Activated CD4-positive, alpha-beta T cell treated with anti-CD3 and anti-CD28 coated beads for 36 hours (primary cell): ENCODE measurements at places on chromosomes 13 and 19. TPM values are rescaled to one million over a fixed set of nuclear protein-coding genes. Genes with fewer than 3 reads are reported as not detected.
A peak's percentile ranks its signal among the peaks of the same experiment; 100 is the strongest.

Gene SBK3
- not detected for total RNA-seq

DNA sequence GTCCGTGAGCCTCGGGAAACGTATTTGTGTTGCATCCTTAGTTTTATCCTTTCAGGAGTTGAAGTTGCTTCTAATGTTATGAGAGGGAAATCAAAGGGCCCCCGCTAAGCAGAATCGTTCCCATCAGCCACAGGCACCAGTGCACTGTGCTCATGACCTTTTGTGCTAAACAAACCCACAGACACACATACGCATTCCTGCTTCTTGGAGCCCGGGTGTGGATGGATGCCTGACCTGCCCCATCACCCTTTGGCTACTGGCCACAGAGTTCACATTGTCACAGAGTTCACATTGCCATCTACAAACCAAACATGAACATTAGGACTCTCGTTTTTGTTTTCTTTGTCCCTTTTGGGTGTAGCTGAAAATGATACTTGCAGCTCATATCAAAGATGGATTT lies 47.2 kb downstream of the CHST8 start:
- no peaks in the 10 kb centered on the region for H3K36me3 ChIP-seq
- H3K4me1 ChIP-seq = no peaks in the 10 kb centered on the region
- no peak for DNase-seq
- H3K27me3 ChIP-seq = peaks cover 5% of the 10 kb centered on the region

DNA sequence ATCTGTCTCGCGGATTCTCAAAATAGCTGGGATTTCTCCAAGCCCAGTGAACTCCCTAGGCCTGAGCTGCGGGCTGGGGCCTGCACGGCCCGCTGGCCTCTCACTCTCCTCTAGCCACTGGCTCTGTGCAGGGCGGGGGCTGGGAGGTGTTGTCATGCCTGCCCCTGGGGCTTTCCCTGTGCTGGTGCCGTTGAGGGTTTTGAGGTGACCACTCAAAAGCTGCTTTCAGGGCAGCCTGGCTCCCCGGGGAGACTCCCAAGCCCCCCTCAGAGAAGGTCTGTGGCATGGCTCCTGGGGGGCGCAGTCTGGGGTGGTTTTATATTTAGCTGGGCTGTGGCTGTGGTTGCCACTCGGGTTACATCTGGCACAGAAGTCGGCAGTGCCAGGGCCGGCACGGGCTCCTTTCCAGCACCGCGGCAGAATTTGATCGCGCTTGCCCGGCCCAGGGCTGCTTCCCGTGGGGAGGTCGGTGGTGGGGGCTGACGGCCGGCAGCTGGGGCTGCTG lies 10.0 kb downstream of the NDUFB7 start:
- peaks cover 5% of the 10 kb centered on the region for H3K36me3 ChIP-seq
- no peaks in the 10 kb centered on the region for H3K27me3 ChIP-seq
- H3K27ac ChIP-seq = no peak overlapping the region
- H3K4me1 ChIP-seq = peaks cover 16% of the 10 kb centered on the region
- no peak overlapping the region for H3K4me3 ChIP-seq

DNA sequence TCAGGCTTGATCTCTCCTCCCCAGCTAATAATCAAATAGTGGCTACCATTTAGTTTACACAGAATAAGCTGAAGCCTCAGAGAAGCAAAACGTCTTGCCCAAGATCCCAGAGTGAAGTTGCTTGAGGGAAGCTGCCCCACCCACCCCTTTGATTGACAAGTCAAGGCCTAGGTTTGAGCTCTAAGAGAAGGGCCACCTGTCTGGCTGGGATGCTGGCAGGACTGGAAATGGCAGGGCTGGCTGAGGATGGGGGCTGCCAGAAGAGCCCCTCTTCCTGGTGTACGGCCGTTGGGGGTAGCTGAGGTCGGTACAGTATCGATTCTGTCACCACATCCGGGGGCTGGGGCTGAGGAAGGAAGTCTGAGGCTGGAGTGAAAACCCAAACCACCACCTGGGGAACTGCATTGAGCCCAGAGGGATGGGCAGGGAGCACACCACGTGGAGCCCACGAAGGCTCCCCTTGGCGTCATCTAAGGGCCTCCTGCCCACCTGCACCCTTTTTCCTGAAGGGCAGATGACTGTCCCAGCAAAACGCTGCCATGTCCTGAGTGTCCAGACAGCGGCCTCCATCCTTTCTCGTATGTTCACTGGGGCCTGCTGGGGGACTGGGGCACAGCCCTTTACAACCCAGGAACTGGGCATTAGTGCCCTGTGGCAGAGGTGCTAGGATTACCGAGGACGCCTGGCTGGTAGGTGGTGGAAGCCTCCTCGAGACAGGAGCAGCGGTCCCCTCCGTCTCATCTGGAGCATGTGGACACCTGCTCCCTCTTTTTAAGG lies 1.4 kb upstream of the PRKD2 start:
- peaks cover 34% of the 10 kb centered on the region for H3K4me1 ChIP-seq
- DNase-seq = peak; percentile 71
- H3K4me3 ChIP-seq = peak overlapping the region; percentile 94
- peaks cover 23% of the 10 kb centered on the region for H3K36me3 ChIP-seq
- peak overlapping the region; percentile 95 for H3K27ac ChIP-seq

GRCh38 chr13:50406831-50407230 lies 391.6 kb downstream of the KCNRG start:
- no peak for DNase-seq
- H3K27me3 ChIP-seq = peaks cover 3% of the 10 kb centered on the region

- no peaks in the 10 kb centered on the region for H3K4me1 ChIP-seq
- H3K27ac ChIP-seq = no peak overlapping the region
- H3K36me3 ChIP-seq = no peaks in the 10 kb centered on the region
- H3K27me3 ChIP-seq = no peaks in the 10 kb centered on the region
- no peak overlapping the region for H3K4me3 ChIP-seq
- DNase-seq = no peak
Observed at GRCh38 chr13:40345654-40346372, 320.6 kb downstream of the FOXO1 start.
